HepG2 (cell line): ENCODE measurements at places on chromosomes 7 and 10. TPM values are rescaled to one million over a fixed set of nuclear protein-coding genes. Genes with fewer than 3 reads are reported as not detected.

GRCh38 chr10:79941146-79941545 is 7.8 kb downstream of the SFTPD start:
- no peak overlapping the region for H3K27ac ChIP-seq
- peaks cover 3% of the 10 kb centered on the region; the same call in 1 of the 2 replicates for H3K27me3 ChIP-seq
- no peak overlapping the region for H3K4me3 ChIP-seq
- H3K4me1 ChIP-seq: no peaks in the 10 kb centered on the region

- no peaks in the 10 kb centered on the region for H3K36me3 ChIP-seq
- DNase-seq: no peak
- peaks cover 6% of the 10 kb centered on the region; the same call in 1 of the 3 replicates for H3K27me3 ChIP-seq
- H3K4me1 ChIP-seq: no peaks in the 10 kb centered on the region
Observed at GRCh38 chr10:110176141-110177030, 31.0 kb upstream of the MXI1 start.

The HYAL4 gene
- total RNA-seq: not detected in 2 replicates

The PDE6C gene
- 0.39 and 0.64 TPM in 2 replicates for total RNA-seq

The LIPM gene
- not detected in 2 replicates for total RNA-seq

- peak; percentile 28 for DNase-seq
- H3K27ac ChIP-seq: no peak overlapping the region
- peaks cover 26% of the 10 kb centered on the region for H3K4me1 ChIP-seq
- H3K36me3 ChIP-seq: no peaks in the 10 kb centered on the region
- no peak overlapping the region for H3K4me3 ChIP-seq
Observed at GRCh38 chr7:35758421-35758820, 42.4 kb upstream of the SEPTIN7 start.

DNA sequence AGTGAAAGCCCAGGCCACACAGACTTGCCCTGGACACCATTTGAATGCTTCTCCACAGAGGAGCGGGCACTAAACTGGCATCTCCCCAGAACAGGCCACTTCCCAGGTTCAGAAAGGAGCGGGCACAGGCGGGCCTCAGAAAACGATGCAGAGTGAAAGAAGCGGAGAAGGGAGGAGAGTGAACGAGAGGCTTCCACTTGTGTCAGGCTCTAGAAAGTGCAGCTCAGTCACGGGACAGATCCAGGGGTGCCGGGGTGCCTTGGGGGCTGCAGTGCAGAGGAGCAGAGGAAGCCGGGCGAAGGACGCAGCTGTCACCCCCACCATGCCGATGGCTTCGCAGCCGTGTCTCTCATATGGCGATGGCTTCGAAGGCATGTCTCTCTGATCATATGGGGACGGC is 26.1 kb upstream of the PRKAR1B start:
- no peaks in the 10 kb centered on the region for H3K4me1 ChIP-seq
- H3K27ac ChIP-seq: no peak overlapping the region
- no peak for DNase-seq
- peaks cover 29% of the 10 kb centered on the region for H3K36me3 ChIP-seq

The BMPR1A gene
- total RNA-seq: 42.3 and 44.2 TPM in 2 replicates

GRCh38 chr7:149253665-149254064 is 8.3 kb upstream of the ZNF783 start:
- no peak overlapping the region for H3K27ac ChIP-seq
- peaks cover 26% of the 10 kb centered on the region for H3K36me3 ChIP-seq
- H3K4me1 ChIP-seq: no peaks in the 10 kb centered on the region
- H3K4me3 ChIP-seq: no peak overlapping the region
- no peaks in the 10 kb centered on the region for H3K27me3 ChIP-seq

- H3K4me3 ChIP-seq: no peak overlapping the region
- no peaks in the 10 kb centered on the region for H3K4me1 ChIP-seq
- H3K27me3 ChIP-seq: no peaks in the 10 kb centered on the region
Observed at GRCh38 chr7:68691261-68692216, 906.7 kb upstream of the AUTS2 start.

- H3K36me3 ChIP-seq: no peaks in the 10 kb centered on the region
- no peak overlapping the region for H3K4me3 ChIP-seq
- H3K4me1 ChIP-seq: no peaks in the 10 kb centered on the region
- H3K27ac ChIP-seq: no peak overlapping the region
- no peak for DNase-seq
Observed at GRCh38 chr10:53458007-53458406, 685.4 kb upstream of the MBL2 start.
